Bladder microvascular endothelial cell (primary cell): ENCODE measurements at places on chromosomes 6 and 20. TPM values are rescaled to one million over a fixed set of nuclear protein-coding genes. Genes with fewer than 3 reads are reported as not detected.

DEFB124 gene
- not detected in 2 replicates for total RNA-seq

TSPO2 gene
- total RNA-seq: not detected in 2 replicates

ASIP gene
- not detected in 2 replicates for total RNA-seq

RIPOR2 gene
- 1.1 TPM in 1 of 2 replicates, not detected in the other for total RNA-seq

SLC17A2 gene
- not detected in 2 replicates for total RNA-seq

LY6G6C gene
- total RNA-seq: not detected in 2 replicates

CUTA gene
- 52.1 and 53.3 TPM in 2 replicates for total RNA-seq

C20orf204 gene
- 2.8 and 4.5 TPM in 2 replicates for total RNA-seq

PKIB gene
- 0.13 TPM in 1 of 2 replicates, not detected in the other for total RNA-seq

DEFB132 gene
- total RNA-seq: not detected in 2 replicates

DDAH2 gene
- 86.0 and 129 TPM in 2 replicates for total RNA-seq

ENPP5 gene
- not detected in 2 replicates for total RNA-seq

BANF2 gene
- total RNA-seq: not detected in 2 replicates

TCFL5 gene
- 10.2 and 11.7 TPM in 2 replicates for total RNA-seq

ARMC12 gene
- 0.50 TPM in 1 of 2 replicates, not detected in the other for total RNA-seq

FAM83D gene
- total RNA-seq: 22.5 and 25.2 TPM in 2 replicates

BCLAF1 gene
- 83.9 and 150 TPM in 2 replicates for total RNA-seq

FOXQ1 gene
- not detected in 2 replicates for total RNA-seq

DYNLT2 gene
- 0.81 and 0.88 TPM in 2 replicates for total RNA-seq

COL10A1 gene
- total RNA-seq: not detected in 2 replicates

RIMS4 gene
- total RNA-seq: not detected in 2 replicates

PGC gene
- not detected in 2 replicates for total RNA-seq

PCSK2 gene
- not detected in 2 replicates for total RNA-seq

ME1 gene
- total RNA-seq: 6.3 and 8.4 TPM in 2 replicates

TNNC2 gene
- total RNA-seq: not detected in 2 replicates

WFDC2 gene
- total RNA-seq: not detected in 2 replicates

CDH26 gene
- total RNA-seq: under 0.01 and 0.31 TPM in 2 replicates

CALHM5 gene
- total RNA-seq: 5.3 and 12.6 TPM in 2 replicates

PRDM1 gene
- total RNA-seq: 4.8 and 6.6 TPM in 2 replicates

BTNL2 gene
- total RNA-seq: not detected in 2 replicates

TCP1 gene
- 172 and 310 TPM in 2 replicates for total RNA-seq

CD83 gene
- total RNA-seq: 2.6 and 15.7 TPM in 2 replicates

ZNF311 gene
- total RNA-seq: 0.49 and 0.50 TPM in 2 replicates

SLC22A23 gene
- total RNA-seq: 4.9 and 70.5 TPM in 2 replicates

LTB gene
- 4.9 and 39.7 TPM in 2 replicates for total RNA-seq

RPP40 gene
- 10.2 and 12.6 TPM in 2 replicates for total RNA-seq

HAO1 gene
- not detected in 2 replicates for total RNA-seq

PIGT gene
- total RNA-seq: 13.0 and 30.6 TPM in 2 replicates

GABRR1 gene
- not detected in 2 replicates for total RNA-seq

MUC21 gene
- not detected in 2 replicates for total RNA-seq

BPIFB4 gene
- not detected in 2 replicates for total RNA-seq

SLPI gene
- 2.6 TPM in 1 of 2 replicates, not detected in the other for total RNA-seq

CEP162 gene
- 3.9 and 8.0 TPM in 2 replicates for total RNA-seq

SAPCD1 gene
- total RNA-seq: 1.3 and 2.9 TPM in 2 replicates

KCNB1 gene
- total RNA-seq: under 0.01 TPM in 1 of 2 replicates, not detected in the other

PDE7B gene
- 33.6 and 52.1 TPM in 2 replicates for total RNA-seq

ZBTB46 gene
- 28.7 and 46.9 TPM in 2 replicates for total RNA-seq

MRPL18 gene
- 64.5 and 70.9 TPM in 2 replicates for total RNA-seq

IRF4 gene
- total RNA-seq: under 0.01 TPM in 1 of 2 replicates, not detected in the other

GPR6 gene
- not detected in 2 replicates for total RNA-seq
